ENCODE measurements at places on chromosomes 6 and 20.

GRCh38 chr6:106383573-106383972, 23.1 kb downstream of the CRYBG1 start:
- no peak for DNase-seq

- no peak for DNase-seq
Measured at GRCh38 chr6:40500227-40500626, 86.9 kb downstream of the LRFN2 start.

DNA sequence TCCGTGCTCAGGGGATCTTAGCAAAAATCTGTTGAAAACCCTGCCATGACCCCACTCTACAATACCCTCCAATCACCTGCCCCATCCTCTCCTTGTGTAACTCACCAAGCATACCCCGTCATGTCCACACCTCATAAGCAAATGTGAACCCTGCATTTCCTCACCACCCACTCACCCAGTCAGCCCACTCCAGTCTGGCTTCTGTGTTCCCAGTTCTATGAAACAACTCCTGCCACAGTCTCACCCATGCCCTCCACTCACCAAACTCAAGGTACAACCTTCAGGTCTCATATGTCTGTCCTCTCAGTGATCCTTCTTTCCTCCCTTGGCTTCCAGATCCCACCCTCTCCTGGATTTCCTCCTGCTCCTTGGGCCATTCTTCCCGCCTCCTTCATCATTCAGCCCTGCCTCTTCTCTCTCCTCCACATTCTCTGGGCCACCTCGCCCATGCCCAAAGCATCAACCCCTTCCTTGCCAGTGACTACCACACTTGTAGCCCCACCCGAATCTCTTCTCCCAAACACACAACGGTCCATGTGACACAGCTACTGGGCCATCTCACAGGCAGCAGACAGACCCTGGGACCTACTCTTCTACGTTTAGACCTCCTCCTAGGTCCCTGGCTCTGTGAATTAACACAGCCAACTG, 8.8 kb downstream of the DDRGK1 start:
- DNase-seq = no peak

DNA sequence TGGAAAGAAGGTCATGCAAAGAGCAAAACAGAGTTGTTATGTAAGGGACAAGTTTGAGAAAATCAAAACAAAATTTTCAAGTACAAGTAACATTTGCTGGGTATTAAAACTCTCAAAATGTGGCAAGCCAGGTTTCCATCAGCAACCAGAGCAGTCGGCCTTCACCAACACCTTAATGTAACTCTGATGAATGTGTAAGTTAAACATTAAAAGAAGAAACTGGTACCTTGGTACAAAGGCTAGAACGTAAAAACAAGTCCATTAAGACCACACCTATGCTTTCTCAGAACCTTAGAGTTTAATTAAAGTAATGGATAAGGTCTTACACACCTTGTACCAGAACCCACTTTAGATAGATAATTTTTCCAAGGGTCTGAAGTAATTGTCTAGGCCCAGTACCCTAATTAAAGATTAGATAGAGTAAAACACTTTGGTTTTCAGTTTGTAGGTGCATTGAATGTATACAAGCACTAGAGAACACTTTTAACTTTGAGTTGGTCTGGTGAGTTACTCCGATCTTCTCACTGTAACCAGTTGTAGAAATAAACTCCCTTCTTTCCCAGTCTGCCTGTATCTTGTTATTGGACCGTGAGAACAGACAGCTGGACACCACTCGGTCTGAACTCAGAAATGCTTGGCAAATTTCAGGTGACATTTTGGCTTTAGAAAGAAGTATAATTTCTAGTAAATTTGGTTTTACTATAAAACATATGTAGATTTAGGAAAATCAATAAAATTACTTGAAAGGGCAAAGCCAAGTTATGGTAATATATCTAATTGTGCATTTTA, 319.4 kb downstream of the HTR1B start:
- no peak for DNase-seq

DNA sequence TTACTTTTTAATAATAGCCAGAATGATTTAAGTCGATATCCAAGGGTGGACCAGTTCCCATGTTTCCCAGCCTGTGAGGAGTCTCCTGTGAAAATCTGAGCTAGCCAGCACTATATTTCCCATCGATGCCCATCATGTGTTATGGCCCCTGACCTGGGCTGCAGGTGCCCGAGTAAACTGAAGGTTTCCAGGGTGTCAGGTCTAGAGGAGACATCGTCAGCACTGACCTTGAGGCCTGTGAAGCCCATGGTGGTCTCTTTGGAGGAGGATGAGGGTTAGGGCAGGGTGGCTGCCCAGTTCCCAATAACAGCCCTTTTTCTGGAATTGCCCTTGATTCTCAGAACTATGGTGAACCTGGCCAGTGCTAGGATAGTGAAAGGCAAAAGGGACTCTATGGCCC, 63.0 kb upstream of the TOP1 start:
- DNase-seq = no peak

DNA sequence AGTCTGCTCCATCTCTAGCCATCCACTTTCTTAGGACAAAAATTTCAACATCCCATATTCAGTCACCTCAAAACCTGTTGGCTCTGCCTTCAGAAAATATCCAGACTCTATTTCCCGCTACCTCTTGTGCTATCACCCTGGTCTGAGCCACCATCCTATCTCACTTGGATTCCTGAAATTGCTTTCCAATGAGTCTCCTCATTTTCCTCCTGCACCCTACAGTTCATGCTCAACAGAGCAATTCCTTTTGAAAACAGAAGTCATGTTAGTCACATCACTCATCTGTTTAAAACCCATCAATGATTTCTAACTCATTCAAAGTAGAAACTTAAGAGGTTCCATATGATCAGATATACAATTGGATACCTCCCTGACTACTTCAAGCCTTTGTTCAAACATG, 229.9 kb downstream of the ADGRG6 start:
- DNase-seq = no peak

GRCh38 chr6:7669742-7670141, 56.2 kb upstream of the BMP6 start:
- DNase-seq = no peak

- no peak for DNase-seq
Measured at GRCh38 chr6:38640216-38640909, 634 bp upstream of the BTBD9 start.

- no peak for DNase-seq
Measured at GRCh38 chr6:167129159-167129558, 6.3 kb downstream of the CCR6 start.

DNA sequence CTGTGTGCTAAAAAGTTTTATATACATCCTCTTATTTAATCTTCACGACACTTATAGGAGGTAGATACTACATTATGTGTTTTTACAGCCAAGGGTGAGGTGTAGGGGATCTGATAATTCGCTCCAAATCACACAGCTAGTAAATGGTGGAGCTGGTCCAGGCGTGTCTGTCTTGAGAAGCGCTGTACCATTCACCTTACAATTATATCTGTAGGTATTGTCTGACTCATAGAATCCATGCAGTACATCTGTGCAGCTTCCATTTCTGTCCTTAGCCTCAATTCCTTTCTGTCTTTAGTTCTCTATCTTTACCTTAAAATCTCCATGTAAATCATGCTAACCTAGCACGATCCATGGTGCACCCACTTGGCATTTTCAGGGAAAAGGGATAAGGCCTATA, 120.7 kb downstream of the CARMIL1 start:
- DNase-seq = no peak

GRCh38 chr20:59117526-59117925, 46.1 kb upstream of the ZNF831 start:
- DNase-seq = no peak

GRCh38 chr6:19312241-19312978, 524.8 kb upstream of the ID4 start:
- DNase-seq = no peak

- DNase-seq = no peak
Measured at GRCh38 chr6:23350752-23351453, 775.1 kb upstream of the NRSN1 start.

GRCh38 chr6:80454661-80455365, 348.3 kb downstream of the BCKDHB start:
- DNase-seq = no peak

GRCh38 chr6:92756912-92757311, 662.4 kb downstream of the EPHA7 start:
- DNase-seq = no peak

DNA sequence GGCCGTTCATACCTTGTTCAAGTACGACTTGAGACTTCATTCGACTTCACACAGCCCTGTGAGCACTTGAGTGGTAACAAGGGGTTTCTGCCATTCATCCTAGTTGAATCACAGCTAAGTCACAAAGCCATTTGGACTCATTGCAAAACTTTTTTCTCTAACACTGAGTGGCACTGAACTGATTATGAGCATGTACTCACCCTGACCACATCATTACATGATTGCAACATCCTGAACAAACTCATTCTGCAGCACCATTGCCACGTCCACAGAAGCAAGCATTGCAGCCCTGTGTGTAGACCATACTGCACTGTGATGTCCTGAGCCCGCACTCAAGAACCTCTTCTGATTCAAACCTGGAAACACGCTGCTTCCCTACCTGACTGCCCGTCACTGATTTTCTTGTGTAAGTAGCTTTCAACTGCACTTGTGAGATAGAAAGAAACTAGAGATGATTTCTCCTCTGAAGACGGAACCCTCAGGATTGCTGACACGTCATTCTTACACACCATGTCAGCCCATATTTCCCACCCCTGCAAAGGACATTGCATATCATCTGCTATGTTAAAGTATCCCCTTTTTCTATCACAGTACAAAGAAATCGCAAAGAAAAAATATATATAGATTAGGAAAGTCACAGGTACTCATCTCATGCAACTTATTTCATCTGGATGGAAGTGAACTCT, 81.6 kb downstream of the C6orf118 start:
- no peak for DNase-seq

- peak; percentile 25 for DNase-seq
Measured at GRCh38 chr20:25706793-25707192, 10.1 kb upstream of the ZNF337 start.

DNA sequence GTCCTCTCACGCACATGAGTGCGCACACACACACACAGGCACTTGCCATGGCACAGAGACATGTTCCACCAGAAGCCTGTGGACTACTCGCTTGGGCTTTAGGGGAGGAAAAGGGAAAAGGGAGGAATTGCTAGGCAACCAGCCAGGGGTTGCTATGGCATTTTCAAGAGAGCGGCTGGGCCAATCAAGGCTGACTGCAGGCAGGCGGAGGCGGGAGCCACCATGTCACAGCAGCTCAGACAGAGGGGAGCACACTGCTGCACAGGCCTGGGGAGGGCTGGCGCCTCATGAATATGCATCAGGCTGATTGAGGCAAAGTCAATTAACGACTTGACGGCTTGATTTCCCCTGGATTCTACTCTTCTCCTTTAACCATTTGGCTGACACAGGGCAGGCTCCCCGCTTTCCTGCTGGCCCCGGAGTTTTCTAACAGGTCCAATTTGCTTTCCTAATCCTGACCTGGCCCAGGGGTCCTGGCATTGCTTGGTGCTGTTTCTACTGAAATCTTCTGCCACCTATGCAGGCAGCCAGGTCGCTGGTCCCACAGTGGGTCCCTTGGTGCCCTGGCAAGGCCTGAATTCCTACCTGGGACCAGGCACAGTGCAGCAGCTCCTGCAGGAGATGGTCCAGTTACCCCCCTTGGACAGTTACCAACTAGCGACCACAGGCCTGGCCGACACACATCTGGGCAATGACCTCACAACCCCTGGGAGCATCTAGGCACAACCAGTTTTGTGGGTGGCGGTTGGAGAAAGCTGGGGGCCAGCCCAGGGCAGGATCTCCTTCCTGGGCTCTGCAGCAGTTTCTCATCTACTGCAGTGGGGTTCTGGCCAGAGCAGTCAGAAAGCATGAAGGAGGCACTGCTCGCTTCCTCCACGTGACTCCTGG, 52.1 kb downstream of the YTHDF1 start:
- no peak for DNase-seq

GRCh38 chr6:124298730-124299129, 495.1 kb downstream of the NKAIN2 start:
- no peak for DNase-seq

GRCh38 chr20:51354191-51354768, 188.2 kb downstream of the NFATC2 start:
- DNase-seq = no peak

DNA sequence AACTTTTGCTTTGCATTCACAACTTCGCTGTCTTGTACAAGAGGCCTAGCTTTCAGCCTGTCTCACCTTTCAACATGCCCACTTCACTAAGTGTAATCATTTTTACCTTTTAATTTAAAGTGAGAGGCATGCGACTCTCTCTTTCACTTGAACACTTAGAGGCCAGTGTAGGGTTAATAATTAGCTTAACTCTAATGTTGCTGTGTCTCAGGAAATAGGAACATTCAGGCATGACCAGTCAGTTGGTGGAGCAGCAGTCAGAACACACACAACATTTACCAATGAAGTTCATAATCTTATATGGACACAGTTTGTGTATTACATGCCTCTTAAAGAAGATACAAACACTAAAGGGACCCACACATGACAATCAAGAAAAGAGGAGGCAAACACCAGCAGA, 47.6 kb downstream of the HTR1B start:
- DNase-seq = no peak

DNA sequence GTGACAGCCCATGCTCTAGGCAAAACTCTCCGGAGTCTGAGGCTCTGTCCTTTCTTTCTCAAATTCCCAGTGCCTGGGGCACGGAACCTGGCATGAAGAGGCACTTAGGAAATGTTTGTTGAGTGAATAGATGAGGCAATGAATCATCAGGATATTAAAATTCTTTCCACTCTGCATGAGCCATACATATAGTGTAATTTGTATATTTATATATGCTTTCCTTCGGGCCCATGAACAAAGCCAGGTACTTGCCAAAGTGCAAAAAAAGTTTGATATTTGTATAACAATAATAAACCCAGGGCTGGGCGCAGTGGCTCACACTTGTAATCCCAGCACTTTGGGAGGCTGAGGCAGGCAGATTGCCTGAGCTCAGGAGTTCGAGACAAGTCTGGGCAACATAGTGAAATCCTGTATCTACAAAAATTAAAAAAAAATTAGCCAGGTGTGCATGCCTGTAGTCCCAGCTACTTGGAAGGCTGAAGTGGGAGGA, 212.3 kb upstream of the ZNF217 start:
- DNase-seq = no peak

- no peak for DNase-seq
Measured at GRCh38 chr20:24909086-24909780, 39.8 kb upstream of the CST7 start.

GRCh38 chr6:35647400-35647799, 41.3 kb downstream of the FKBP5 start:
- no peak for DNase-seq

DNA sequence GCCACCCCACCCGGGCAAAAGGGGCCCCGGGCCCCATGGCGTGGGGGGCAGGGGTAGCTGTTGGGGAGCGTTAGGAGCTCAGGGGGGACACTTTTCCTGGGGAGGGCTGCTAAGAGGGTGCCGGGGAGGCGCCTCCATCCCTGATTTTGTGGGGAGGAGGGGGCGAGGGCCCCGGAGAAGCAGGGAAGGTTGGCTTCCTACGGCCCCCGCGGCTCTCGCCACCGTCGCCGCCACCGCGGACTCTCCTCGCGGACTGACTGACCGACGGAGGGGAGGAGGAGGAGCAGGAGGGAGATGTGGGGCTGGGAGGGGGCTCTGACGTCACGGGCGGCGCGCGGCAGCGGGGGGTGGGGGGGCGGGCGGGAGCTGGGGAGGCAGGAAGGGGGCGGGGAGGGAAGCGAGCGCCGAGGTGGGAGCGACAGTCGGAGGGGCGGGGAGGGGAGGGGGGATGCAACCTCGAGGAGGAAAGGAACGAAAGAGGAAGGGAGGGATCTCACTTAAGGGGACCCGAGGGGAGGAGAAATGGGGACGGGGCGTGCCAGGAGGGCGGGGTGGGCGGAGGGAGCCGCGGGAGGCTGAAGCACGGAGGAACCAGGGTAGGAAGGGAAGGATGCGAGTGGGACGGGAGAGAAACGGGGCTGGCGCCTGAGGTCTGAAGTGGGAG, 5.1 kb downstream of the GABBR1 start:
- peak; percentile 44 for DNase-seq
